ENCODE measurements at places on chromosomes 5 and 9.

DNA sequence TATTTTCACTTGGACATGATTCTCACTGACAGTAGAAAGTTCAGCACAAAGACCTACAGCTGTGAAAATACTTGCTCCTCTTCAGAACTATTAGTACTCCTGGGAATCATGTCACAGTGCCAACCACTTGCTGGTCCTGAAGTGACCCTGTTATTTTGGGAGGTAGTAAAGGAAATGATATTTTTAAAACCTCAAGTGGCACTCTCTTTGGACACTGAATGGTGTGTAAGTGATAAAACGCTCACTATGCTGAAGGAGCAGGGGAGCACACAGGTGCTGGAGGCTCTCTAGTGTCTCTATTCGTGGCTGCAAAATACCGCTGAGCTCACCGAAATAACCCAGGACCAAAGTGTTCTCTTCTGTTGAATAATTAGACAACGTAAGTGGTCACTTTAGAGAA is 76.9 kb upstream of the SPATA31D4 start:
- DNase-seq, result no peak

DNA sequence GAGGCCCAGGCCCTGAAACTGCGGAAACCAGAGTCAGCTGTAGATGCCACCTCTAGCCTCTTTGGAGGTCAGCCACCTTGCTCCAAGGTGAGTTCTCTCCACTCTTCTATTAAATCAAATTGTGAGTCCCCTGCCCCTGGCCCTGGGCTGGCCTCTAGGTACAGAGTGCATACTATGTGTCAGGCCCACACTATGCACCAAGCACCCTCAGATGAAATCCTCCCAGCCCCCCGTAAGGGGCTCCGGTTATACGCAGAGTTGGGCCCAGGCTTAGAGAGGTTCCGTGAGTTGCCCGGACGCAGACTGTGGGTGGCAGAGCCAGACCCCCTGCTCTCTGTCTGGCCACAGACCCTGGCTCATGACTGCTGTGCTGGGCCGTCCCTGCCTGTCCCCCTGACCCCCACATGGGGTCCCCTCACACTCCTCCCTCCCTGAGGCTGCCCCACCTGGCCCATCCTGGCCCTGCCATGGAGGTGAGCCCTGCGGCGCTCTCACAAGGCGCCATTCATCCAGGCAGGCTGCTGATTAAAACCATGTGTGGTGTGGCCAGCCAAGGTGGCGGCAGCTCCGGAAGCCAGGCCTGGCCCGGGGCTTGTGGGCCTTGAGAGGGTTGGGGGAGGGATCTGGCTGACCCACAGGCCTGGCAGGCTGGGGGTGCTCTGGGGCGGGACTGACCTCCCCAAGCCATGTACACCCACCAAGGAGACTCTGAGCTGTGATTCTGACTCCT is 65.5 kb upstream of the SYNPO start:
- peak; percentile 50 for DNase-seq

GRCh38 chr5:127799293-127799905 is 96.2 kb downstream of the CCDC192 start:
- DNase-seq, result no peak

DNA sequence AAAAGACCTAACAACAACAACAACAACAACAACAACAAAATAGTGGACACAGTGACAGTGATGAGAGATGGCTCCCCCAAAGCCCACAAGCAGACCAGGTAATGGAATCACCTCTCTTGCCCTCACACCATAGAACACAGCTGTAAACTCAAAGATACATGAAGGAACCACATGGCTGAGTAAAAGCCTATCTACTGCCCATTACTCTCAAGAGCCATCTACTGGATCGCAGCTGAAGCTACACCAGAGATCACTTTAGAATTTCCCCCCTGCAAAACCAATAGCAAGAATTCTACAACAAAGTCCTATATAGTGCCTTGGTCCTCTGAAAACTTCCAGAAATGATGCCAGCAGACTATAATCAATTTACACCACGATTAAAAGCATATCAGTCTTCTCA is 1537.6 kb upstream of the CDH9 start:
- DNase-seq, result no peak

GRCh38 chr9:3962971-3963642 is 336.8 kb downstream of the GLIS3 start:
- DNase-seq, result no peak

- no peak for DNase-seq
These were observed 38.8 kb downstream of the SFXN1 start for GRCh38 chr5:175516933-175517823.

DNA sequence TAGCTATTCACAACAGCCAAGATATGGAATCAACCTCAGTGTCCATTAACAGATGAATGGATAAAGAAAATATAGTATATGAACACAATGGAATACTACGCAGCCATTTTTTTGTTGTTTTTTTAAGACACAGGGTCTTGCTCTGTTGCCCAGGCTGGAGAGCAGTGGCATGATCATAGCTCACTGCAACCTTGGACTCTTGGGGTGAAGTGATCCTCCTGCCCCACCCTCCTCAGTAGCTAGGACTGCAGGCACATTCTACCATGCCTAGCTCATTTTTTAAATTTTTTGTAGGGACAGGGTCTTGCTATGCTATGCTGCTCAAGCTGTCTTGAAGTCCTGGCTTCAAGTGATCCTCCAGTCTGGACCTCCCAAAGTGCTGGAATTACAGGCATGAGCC is 38.5 kb downstream of the CERT1 start:
- DNase-seq, result no peak

DNA sequence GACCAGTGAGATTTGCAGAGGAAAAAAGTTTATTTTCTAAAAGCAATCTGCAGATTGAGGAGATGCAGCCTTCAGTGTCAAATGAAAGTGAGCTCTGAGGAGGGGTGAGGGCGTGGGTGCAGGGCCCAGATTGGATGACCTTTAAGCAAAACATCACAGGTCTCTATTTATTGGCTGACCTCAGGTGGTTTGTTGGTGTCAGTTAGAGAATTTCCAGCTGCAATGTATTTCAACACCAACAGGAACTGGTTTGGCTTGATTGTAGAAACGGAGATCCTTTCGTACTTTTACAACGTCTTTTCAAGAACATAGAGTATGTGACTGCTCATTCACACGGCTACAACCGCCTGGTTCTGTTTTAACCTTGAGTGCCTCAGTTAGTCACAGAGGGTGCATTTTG is 1069.1 kb downstream of the EFNA5 start:
- no peak for DNase-seq

GRCh38 chr5:54607006-54607405 is 89.4 kb downstream of the SNX18 start:
- DNase-seq, result no peak

GRCh38 chr9:6549106-6549800 is 96.3 kb downstream of the GLDC start:
- DNase-seq, result no peak

DNA sequence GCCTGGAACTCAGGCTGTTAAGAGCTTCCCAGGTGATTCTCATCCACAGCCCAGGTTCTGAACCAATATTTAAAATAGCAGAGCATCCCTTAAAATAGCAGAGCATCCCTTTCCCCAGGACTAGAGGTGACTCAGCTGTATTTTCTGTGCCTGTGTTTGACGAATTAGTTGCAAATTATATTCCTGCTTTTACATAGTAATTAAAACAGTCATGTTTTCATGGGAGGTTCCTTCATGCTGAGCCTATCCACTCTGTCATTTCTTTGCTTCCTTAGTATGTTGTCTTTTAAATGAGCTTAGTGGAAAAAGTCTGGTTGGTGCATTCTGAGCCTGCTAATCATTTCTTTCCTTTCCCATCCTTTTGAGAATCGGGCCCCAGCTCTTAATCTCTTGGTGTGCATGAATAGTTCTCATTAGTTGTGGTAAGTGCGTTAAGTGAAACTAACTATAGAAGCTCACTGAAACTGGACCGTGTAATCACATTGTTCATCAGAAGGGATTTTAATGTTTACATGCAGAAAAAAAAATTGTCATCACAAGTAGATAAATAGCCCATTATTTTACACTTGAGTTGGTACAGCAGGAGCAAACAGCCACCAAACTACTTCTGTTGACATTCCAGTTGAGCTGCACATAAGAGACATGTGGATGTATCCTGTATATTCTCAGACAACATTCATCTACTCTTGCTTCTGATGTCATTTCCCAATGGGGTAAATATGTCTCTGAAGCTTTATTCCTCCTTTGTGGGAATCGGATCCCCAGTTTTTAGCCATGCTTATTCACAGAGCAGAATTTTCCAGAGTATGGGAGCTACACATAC is 596.9 kb upstream of the WWC1 start:
- no peak for DNase-seq

DNA sequence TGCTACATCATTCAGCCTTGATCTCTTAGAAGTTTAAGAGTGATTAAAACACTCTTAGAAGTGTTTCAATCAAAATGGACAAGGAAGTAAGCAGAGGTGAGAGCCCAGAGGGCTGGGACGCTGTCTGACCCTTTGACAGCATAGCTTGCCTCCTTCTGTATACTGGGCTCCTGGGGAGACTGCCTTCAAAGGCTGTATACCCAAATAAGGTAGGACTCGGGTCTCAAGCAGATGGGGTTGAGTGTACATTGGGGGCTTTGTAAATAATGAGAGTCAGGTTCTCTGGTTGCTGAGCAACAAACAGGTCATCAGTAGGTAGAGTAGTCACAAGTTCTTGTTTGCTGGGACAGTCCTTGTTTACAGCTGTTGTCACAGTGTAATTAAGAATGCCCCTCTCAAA is 97.1 kb downstream of the PJA2 start:
- no peak for DNase-seq

- DNase-seq, result no peak
These were observed 59.4 kb upstream of the RAPGEF1 start for GRCh38 chr9:131799177-131799823.

DNA sequence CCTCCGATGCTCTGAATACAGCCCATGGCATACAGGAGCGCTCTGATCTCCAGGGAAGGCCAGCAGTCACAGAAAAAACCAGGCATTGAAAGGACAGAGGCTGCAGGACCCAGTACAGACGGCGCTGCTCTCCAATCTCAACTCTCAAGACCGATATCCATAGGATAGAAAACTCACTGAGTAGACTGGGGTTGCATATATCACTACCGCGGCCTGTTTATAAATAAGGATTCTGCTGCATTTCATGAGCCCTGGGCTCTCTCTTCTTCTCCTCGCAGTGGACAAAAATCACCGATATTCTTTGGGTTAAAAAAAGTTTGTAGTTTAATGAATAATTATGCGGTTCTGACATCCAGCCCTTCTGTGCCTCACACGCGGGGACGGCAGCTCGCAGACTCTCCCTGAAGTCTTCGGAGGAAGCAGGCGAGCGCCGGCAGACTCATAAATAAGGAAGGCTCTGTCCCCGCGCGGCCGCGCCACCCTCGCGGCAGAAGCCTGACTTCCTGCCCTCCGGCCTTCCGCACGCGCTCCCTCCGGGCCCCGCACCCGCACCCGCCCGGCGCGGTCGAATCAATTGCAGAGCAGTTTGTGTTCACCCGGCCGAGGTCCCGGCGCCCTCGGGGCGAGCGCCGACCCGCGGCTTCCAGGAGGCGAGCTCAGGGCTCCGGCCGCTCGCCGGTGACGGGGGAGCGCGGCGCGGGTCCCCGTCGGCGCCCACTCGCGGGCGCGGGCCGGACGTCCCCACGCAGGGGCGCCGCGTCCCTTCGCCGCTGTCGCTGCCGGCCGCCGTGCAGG is at the start of gene FAM78A:
Gene FAM78A, minus strand, starts transcription at position 417 of the 795 bp plus-strand sequence. Its CDS starts 331 bp downstream, at position 86.
- DNase-seq, result no peak

DNA sequence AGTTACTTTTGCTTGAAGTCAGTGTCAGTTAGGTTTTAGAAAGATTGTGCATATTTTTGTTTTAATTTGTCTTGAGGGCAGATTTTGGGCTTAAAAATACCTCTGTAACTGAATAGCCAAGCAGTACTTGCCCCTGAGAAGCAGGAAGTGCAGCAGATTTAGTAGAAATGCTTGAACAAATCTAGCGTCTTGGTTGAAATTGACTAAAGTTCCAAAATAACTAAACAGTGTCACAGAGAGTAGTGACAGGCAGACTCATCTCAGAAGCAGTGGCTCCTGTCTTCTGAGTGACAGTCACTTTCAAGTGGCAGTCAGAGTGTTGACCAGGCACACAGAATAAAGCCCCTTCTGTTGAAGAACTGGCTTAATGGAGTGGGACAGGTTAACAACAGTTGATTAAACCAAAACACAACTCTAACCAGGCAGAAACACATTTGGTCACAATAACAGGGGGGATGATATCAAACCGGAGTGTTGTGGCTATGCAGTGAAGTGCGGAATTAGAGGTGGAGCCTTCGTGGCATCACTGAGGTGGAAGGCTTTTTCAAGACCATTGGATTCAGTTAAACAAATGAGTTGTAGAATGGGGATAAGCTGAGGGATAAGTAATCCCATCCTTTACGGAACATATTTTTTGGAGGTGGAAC is 29.1 kb downstream of the TRIO start:
- DNase-seq, result no peak

DNA sequence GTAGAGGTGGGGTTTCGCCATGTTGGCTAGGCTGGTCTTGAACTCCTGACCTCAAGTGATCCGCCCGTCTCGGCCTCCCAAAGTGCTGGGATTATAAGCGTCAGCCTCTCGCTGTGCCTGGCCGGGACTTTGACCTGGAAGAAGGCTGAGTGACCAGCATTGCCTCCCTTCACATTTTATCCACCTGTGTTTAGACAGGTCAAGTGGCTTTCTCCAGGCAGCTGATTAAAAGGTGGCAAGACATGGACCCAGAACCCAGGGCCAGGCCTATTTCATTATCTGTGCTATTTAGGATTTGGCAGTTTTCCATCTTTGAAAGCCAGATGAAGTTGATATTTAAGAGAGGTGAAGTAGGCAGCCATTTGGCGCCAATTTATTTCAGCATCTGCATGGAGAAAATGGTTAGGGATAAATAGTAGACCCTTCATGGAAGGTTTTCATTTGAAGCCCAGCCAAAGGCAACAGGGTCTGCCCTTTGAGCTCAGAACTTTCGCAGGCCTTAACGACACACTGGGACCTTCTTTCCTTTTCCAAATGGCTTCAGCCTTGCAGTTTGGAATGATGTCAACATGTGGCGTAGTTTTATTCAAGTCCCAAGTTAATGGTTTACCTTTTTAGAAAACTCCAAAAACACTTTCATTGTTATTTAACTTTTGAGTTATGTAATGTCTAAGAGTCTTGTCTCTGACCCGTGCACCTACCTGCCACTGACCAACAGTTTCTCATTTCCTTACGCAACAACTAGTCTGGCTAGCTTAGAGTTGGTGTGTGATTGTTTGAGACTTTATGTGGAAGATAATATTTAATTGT is 8.4 kb downstream of the DAPK1 start:
- DNase-seq, result no peak

All from suprapubic skin (tissue), 4 donors.